ENCODE measurements at places on chromosomes 1 and 21.

DNA sequence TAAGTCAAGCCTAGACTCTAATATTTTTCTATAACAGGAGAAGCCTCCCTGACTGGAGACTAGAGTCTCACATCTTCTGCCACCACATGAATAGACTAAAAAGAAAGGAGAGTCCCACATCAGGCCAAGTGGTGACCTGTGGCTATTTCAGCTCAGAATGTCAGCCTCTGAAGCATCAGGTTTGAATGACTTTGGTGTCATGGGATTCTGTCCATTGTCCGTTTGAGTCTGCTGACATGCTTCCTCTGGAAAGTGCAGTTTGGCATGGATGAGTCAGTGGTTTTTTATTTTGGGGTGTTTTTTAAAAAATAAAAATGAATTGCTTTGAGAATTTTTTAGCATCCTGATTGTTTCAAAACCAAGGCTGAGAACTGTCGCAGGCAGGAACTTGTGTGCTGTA is 19.5 kb downstream of the DYRK3 start:
- no peak for DNase-seq

DNA sequence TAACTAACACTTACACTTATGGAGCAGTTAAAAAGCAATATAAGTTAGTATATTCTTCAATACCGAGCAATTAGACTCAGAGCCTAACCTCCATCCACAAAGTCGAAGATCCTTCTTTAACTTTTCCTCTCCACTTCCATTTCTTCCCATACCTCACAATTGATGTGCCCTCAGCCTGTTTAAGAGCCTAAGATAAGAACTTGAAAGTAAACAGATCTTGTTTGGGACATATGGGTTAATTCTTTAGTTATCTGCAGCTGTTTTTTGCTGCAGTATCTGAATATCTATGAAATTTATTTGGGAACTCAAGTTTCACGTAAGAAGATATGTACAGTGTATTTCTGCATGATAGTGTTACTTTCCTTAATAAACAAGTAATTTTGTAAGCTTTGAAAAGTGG is 51.5 kb downstream of the MIGA1 start:
- no peak for DNase-seq

DNA sequence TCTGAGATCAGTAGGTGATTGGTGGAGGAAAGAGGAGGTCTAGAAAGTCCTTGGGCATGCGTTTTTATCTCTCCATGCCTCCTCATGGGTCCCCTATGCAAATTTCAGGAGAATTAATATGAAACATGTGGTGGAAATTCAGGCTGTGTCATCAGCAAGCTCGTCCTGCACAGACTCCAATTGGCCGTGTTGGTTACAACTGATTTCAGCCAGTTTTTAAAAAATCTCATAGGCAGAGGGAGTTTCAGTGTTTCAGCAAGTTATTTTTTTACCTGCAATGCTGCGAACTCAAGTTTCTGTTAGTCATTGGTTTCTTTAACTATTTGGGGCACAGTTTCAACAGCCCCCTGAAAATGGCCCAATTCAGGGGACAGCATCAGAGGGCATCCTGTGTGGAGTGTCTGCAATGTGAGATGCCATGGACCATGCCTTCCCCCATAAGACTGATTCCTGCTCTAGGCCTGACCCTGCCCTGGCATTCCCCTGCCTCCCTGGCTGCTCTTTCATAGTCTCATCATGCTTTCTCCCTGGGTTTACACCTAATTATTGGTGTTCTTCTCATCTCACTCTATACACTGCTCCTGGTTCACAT is 59.9 kb downstream of the C1orf198 start:
- DNase-seq: no peak

DNA sequence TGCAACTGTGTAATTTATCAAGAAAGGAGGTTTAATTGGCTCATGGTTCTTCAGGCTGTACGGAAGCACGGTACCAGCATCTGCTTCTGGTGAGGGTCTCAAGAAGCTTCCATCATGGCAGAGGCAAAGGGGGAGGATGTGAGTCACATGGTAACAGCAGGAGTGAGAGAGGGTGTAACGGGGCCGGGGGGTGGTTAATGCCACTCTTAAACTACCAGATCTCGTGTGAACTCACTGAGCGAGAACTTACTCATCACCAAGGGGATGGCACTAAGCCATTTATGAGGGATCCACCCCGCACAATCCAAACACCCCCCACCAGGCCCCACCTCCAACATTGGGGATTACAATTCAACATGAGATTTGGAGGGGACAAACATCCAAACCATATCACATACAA is 21.0 kb upstream of the IFFO2 start:
- DNase-seq: no peak

GRCh38 chr1:206680279-206680678 is 4.4 kb upstream of the MAPKAPK2 start:
- no peak for DNase-seq

- DNase-seq: no peak
Measured at GRCh38 chr21:16318651-16319300, 589.0 kb downstream of the USP25 start.

GRCh38 chr1:112937070-112937469 is 18.9 kb downstream of the SLC16A1 start:
- DNase-seq: no peak

GRCh38 chr1:227779021-227779441 is 36.4 kb upstream of the PRSS38 start:
- DNase-seq: no peak

- DNase-seq: no peak
Measured at GRCh38 chr1:158717344-158717743, 3.2 kb downstream of the OR6K3 start.

DNA sequence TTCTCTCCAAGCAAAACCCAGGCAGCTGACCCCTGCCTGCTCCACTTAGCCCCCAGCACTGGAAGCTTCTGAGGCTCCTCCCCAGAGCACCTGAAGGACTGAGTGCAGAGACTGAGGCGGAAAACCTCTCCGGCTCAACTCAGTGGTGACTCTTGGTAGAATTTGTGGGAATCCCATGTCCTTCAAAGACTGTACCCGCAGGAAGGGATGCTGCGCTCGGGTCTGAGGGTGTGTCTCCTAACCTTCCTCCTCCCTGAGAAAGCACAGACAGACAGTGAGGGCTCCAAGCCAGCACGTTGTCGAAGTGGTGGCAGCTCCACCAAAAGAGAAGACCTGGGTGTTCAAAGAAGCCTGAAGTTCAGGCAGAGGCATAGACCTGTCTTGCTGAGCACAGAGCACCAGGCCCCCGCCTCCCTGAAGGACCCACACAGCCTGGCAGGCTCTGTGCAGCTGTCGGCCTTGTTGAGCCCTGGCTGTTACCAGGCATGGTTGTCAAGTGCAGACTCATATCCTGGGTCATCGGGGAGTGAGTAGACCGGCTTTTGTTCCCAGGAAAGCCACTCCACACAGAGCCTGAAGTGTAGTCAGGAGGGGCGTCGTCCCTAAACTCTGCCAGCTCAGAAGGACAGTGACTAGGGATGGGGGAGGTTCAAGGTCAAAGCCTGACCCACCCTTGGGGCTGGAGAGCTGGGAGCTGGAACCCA is 36.7 kb downstream of the CSMD2 start:
- no peak for DNase-seq

- no peak for DNase-seq
Measured at GRCh38 chr21:25563361-25564116, 43.7 kb downstream of the MRPL39 start.
